Dermis blood vessel endothelial cell (primary cell): ENCODE measurements at places on chromosomes 4 and X. TPM values are rescaled to one million over a fixed set of nuclear protein-coding genes. Genes with fewer than 3 reads are reported as not detected.

DNA sequence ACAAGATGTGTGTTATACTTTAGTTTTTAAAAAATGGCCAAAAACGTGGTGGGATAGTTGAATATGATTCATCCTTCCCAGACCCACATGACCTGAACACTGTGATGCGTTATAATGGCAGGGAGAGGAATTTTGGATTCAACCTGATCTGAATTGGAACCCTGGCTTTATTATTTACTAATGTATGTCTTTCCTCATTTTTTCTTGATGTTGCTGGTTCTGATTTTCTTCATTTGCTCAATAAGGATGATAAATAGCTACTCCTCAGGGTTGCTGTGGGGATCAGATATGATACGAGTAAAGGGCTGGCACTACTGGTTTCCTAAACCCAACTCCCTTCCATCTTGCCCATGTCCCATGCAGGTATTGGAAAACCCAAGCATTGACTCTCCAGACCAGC, 24.2 kb upstream of the ACSL1 start:
- no peak for DNase-seq

DNA sequence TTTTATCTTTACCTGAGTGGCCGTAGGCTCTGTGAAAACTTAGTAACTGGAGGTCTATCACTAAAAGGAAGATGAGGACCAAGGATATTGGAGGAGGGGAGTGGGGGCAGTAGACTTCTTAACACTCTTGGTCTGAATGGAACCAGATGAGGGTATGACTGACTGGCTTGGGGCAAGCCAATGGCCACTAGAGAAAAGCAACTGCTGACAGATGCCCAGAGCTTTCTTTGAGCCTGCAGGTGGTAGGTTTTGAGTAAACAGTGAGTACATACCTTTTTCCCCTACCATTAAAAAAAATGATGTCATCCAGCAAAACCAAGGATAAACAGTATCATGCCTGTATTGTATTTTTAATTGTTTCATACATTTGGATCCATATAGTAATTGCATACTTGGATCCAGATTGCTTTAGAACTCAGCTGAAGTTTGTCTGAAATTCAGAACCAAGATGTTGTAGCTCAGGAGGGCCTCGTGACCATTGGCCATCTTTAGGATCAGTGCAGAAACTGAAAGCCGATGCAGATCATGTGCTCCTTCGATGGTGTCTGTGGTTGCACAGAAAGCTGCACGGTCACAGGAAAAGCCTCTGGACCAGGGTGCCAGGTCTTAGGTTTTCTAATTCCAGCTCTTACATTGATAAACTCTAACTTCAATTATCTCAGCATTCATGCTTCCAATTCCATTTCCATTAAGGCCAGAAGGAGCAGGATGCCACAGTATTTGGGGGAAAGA, 131.0 kb downstream of the PDGFRA start:
- no peak for DNase-seq

DNA sequence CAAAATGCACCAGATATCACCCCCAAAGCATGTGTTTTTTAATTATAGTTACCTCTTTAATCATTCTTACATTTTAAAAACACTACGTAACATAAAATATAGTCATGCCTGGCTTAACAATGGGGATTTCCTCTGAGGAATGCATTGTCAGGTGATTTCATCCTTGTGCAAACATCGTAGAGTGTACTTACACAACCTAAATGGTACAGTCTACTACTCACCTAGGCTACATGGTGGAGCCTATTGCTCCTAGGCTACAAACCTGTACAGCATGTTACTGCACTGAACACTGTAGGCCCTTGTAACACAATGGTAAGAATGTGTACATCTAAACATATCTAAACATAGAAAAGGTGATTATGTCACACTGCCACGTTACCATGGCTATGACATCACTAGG, 208.6 kb downstream of the SPOCK3 start:
- DNase-seq, result no peak

DNA sequence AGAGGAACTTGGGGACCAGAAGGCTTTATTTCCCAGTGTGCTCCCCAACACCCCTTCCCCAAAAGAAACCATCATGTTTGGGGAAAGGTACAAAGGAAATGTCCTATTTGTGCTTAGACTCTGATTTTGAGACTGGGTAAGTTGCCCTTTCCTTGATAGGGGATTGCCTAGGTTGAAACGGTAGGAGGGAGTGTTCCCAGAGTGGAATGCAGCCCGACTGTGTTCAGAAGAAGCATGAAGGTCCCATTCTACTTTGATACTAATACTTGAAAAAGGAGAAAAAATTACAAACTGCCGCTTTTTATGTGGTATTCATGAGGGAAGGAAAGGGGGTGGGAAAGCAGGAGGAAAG, 32.4 kb upstream of the TMEM131L start:
- DNase-seq, result no peak

GRCh38 chrX:150185766-150186165, 177.4 kb upstream of the MAMLD1 start:
- DNase-seq, result no peak

DNA sequence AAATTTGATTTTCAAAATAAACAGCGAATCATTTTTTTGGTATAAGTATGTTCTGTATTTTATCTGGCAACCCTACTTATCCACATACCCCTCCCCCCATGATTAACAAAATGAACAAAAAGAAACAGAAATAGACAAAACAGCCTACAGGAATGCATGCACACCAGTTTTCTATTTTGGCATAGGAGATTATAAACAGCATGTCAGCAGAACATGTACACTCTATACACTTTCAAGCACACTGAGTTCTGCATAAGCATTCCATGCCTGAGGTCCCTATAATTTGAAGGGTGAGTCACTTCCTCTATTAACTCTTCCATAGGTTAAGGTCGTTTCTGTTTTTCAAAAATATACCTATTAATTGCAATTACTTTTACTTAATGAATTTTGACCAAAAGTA, 28.0 kb upstream of the ZNF280C start:
- DNase-seq, result no peak

- no peak for DNase-seq
These were observed 119.0 kb upstream of the SLC6A14 start for GRCh38 chrX:116317409-116317808.

DNA sequence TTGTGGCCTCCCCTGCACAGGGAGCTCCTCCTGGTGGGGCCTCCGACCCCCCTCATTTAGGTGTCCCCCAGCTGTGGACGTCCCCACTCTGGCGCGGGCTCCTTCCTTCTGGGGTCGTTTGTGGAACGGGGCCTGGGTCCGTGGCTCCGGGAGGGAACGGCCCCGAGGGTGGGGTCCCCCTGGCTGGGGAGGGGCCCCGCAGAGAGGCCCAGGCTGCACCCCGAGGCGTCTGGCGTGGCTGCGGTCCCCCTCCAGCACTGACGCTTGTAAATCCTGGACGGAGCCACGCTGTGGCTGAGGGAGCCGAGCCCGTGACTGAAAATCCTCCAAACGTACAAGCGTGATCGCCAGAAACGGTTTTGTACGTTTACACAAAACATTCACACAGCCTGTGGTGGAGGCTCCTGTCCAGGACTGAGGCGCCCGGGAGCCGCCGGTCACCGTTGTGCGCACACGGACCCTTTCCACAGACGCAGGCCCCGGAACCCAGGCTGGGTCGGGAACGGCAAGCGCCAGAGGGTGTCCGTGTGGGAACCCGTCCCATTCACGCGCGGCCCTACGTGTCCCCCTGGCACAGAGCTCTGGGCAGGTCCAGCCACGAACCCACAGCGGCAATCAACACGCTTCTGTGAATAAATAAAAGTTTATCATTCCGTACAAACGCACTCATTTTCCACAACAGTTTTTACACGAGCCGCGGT, 15.2 kb upstream of the GTPBP6 start:
- DNase-seq, result no peak

DNA sequence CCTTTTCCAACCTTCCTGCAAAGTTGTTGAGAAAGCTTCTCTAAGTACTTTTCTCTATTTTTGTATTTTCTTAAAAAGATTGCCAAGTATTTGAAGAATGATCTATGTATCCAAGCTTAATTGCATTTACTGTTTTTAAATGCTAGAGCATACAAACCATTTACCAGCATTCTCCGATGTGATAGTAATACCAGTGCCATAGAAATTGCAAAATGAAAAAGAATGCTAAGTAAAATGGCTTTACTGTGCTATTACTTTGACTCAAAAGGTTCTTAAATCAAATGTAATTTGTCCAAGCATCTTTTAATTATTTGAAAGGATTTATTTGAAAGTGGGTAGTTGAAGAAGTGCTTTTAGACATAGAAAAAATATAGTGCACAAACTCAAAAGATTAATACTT, 1183.2 kb downstream of the RAPGEF2 start:
- DNase-seq, result no peak

GRCh38 chr4:179583221-179583620, 2141.0 kb upstream of the AGA start:
- DNase-seq, result no peak

GRCh38 chrX:112536544-112536943, 143.2 kb downstream of the LHFPL1 start:
- DNase-seq, result no peak

DNA sequence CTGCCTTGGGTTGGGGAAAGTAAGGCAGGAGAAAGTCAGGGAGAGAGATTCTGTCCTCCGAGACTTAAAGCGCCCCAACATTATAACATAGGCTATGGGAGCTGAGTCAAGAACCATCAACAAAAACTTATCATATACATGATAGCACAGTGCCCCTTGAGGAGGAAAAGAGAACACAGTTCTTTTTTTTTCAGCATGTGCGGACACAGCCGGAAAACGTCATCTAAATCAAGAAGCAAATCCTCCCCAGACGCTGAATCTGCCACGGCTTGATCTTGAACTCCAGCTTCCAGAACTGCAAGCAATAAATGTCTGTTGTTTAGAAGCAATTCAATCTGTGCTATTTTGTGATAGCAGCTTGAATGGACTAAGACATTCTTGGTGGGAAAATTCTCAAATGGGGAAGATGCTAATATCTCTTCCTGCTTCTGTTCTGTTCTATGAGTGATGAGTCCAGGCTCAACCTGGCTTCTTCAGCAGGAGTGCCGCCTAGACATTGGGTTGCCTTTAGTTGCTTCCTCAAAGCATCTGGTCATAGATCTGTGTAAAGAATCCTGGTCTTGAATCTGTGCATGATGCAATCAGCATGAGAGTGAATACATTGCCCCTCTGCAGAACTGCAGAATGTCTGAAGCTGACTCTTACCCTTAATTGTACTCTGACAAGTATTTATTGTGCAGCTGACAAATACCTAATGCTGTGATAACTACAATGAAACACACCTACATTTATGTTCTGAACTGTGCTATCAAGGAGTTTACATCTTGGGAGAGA, 549.8 kb upstream of the PRKX start:
- no peak for DNase-seq

GRCh38 chr4:119238068-119238722, 25.7 kb downstream of the USP53 start:
- peak; percentile 88 for DNase-seq

- DNase-seq, result peak; percentile 1
These were observed 67.7 kb downstream of the MID1IP1 start for GRCh38 chrX:38868941-38869401.

DNA sequence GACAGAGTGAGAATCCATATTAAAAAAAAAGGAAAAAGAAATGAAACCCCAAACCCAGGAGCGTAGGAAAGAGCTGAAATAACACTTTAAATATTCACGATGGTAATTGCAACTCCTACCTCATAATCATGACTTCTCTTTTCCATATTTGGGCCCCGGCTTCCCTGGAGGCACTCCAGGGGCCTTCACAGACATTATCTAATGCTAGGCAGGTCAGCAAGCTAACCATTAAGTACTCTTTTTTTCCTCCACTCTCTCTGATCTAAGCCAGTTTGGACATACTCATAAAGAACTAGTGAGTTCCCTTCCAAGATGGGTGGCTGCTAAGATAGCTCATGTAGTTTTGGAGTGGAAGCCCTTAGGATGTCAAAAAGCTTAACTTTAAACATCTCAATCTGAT, 83.2 kb downstream of the SH3KBP1 start:
- no peak for DNase-seq

DNA sequence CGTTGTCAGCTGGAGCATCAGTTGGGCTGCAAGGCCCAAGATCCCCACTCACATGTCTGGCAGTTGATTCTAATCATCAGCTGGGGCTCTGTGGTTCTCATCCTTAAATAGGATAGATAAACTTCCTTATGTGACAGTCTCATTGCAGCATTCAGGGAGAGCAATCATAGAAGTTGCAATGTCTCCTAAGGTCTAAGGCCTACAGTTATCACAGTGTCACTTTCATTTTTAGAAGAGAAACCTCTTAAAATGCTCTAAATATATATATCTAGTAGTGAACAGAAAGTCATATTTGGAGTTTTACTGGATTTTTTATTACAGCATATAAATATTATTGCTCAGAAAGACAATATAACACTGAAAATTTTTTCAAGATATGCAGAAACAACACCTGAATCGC, 226.0 kb upstream of the PPP1R2C start:
- no peak for DNase-seq

GRCh38 chrX:124592744-124593143, 246.4 kb downstream of the SH2D1A start:
- no peak for DNase-seq

- no peak for DNase-seq
These were observed 60.1 kb downstream of the CCSER1 start for GRCh38 chr4:90187148-90187884.

The KANTR gene
- 7.6 and 8.5 TPM in 2 replicates for total RNA-seq

The HMX1 gene
- total RNA-seq, result not detected in 2 replicates

The ASB9 gene
- 5.3 and 12.1 TPM in 2 replicates for total RNA-seq

The SORBS2 gene
- total RNA-seq, result 104 and 200 TPM in 2 replicates

The BTK gene
- not detected in 2 replicates for total RNA-seq
